ENCODE measurements at places on chromosomes 1 and 21.
A peak's percentile ranks its signal among the peaks of the same experiment; 100 is the strongest.

- no peak for DNase-seq
Observed at GRCh38 chr1:86324130-86324822, 71.8 kb downstream of the ODF2L start.

- DNase-seq, result no peak
Observed at GRCh38 chr1:92585831-92586230, 99.1 kb upstream of the GFI1 start.

GRCh38 chr1:106459418-106459817 lies 597.1 kb upstream of the PRMT6 start:
- DNase-seq, result no peak

DNA sequence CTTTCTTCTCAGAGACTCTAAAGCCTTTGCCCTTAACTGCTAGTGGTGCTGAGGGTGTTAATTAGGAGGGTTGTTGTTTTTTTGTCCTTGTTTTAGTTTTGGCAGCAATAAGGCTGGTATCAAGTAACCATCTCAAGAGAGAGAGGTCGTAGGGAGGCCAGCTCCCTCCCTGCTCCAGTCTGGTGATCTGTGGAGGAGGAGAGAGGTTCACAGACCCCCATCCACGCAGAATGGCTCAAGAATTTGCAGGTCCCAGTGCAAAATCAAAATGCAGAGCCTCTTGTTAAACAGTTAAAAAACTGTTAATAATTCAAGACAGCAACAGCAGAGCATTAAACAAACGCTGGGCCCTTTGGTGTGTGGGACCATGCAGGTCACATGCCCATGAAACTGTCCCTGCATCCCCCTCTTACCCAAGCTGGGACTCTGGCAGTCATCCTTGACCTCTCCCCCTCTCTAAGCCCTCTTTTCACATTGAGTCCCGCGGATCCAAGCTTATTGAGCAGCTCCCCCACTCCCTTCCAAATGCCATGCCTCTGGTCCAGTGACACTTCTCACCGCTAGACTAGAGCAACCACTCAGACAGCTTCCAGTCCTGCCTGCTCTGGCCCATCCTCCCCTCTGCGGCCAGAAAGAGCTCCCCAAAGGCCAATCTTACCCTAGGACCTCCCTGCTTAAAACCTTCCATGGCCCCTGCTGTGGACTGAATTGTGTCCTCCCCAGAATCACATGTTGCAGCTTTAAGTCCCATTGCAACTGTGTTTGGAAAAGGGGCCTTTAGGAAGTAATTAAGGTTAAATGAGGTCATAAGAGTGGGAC lies 47.7 kb upstream of the RPL11 start:
- DNase-seq, result no peak

DNA sequence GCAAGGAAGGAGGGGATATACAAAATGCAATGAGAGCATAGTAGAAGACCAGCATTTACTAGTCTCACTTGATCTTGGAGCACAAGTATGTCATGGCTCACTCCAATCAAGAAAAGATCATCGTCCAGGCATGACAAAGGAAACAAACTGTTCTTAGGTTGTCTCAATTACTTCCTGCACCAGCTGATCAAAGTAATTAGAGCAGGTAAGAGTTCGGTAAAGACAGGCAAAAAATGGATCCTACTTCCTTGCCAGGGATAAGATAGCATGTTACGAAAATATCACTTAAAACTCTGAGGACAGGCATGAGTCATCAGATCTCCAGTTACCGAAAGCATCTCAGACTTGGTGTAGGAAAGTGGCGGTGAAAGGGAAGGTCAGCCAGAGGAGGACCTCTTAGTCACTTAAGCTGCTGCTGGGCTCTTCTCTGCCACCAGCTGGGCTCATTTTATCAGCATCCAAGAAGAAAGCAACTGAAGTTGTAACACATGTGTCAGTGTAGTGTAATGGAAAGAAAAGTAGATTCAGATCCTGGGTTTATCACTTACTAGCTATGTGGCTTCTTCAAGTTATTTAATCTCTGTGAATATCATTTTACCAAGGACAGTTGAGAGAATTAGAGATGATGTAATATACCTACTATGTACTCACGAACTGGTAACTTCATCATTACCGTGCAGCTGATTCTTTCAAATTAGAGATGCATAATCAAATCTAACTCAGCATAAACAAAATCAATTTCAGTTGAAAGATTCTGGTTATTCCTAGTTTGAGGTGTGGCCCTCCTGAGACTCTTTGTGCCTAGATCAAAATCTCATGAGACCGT lies 46.8 kb downstream of the XCL1 start:
- no peak for DNase-seq

- no peak for DNase-seq
Observed at GRCh38 chr1:164685266-164686035, 126.5 kb downstream of the PBX1 start.

DNA sequence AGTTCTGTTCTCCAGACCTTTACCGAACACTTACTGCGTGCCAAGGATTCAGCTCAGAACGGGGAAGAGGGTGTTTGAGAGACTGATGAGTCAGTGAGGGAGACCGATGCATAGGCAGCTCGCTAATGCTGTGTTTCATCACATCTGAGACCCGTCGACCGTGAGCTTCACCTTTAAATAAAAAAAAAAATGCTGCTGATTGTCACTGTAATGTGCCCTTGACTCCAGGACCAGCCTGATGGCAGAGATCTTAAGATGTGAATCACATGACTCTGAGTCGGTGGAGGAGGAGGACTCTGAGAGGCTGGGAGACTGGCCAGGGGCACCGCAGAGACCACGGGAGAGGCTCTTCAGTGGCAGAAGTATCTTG lies 28.8 kb downstream of the SPSB1 start:
- DNase-seq, result no peak

DNA sequence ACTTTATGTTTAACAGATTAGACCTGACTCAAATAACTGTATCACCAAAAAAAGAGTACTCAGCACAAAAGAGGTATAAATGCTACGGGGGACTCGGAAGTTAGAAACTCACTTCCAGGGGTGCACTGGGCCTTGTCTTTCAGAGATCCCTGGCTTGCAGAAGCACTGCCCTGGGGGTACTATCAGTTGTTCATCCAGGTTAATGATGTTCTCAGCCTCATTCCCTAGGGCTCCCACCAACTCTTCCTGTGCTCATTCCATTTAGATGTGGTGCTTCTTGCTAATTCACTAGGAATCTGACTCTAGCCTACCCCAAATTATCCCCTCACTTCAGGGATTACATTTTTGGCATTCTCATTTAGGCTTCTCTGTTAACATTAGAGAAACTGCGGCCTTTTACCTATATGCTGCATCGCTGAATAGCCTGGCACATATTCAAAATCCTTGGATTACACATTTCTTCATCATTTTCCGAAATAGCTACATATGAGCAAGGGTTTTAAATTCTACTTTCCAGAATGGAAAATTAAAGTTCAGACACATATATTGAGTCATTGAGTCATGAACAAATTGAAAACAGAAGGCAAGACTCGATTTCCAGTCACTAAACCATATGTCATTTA lies 338.5 kb downstream of the KCTD3 start:
- DNase-seq, result no peak

DNA sequence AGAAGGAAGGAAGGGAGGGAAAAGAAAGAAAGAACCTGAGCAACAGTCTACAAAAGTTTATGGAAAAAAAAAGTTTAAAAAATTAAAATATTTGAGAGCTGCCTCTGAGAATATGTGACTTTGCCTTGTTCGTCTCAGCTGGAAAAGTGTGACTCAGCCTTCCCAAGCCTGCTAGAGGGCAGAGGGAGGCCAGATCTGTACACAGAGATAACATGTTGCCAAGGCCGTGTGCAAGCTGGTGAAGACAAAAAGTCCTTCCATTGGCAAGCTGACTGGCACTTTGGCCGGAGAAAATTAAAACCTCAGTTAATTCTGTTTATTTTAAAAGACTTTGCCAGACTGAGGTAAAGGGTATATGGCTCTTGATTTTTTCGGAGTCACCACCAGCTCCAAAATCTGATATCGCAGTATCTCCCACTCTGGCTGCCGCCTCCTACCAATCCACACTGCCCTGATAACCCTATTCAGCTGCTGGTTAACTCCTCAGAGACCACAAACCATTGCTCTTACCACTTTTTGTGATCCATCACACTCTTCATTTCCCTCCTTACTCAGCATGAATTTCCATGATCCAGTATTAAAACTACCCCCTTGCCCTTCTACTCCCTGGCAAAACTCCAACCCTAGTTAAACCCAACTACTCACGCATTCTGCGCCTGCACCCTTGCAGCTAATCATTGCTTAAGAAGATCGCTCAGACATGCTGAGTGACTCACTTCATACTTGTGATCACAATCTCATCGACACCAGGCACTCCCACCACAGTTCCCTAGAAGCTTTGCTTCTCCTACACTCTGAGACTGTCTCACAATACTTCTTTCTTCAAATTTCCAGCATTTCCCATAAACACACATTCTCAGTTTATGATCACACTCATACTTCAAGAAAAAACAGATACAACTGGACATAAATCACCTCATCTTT lies 5.7 kb upstream of the PPP1R15B start:
- DNase-seq, result no peak

DNA sequence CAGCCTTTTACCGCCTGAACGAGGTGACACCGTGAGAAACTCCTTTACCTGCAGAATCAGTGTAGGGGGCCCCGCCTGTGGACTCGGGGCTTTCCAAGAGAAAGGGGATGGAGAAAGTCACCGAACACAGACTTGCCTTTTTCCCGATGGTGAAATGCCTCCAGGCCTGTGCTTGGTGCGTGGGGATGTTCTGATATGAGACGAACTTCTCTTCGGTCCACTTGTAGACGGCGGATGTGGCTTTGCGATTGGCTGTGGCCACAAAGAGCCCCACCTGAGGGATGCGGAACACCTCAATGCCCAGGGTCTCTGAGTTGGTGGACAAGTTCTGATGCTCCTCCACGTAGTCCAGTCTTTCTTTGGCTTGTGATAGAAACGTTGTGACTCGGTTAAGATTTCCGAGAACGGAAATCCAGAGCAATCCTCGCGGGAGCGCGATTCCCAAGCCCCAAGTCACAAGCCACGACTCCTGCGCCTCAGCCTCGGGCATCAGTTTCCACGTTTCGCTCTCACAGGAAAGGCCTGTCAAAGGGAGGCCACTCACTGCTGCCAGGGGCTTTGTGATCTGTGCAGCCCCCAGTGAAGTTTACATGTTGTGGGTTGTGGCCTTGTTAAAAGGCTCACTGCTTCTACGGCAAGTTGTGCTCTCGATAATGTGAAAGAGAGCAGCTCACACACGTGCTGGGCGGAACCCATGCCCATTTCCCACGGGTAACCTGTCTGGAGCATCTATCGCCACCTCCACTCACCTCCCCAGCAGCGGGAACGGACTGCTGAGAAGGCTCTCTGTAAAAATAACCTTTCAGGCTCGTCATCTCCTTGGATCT lies 12.6 kb downstream of the KRTAP10-1 start:
- DNase-seq, result no peak

- no peak for DNase-seq
Observed at GRCh38 chr1:111943066-111943465, 46.4 kb downstream of the KCND3 start.

DNA sequence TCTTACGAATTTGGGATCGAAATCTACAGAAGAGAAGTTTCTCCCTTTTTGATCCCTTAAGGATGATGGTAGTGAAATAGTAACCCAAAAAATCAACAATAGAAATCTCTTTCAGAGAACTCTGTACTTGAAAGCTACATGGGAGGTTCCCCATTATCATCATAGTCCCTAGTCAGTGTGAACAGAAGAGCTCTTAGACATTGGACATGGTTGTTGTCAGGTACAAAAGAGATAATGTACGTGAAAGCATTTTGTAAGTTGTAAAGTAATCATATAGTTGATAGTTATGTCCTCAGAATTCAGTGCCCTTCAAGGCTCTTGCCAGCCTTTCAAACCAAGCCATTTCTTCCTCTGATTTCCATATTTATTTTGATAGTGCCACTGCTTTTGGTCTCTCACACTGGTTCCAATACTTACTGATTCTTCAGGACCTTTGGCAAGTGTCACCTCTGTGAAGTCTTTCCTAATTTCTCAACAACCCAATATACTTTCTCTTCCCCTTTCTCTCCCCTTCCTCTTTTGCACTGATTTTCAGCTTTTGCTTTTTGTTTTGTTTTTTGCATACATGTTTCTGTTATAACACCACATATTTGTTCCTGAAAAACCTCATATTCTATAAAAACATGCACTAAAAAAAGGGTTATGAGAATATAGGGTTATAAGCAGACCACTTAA lies 22.4 kb downstream of the VPS45 start:
- no peak for DNase-seq

DNA sequence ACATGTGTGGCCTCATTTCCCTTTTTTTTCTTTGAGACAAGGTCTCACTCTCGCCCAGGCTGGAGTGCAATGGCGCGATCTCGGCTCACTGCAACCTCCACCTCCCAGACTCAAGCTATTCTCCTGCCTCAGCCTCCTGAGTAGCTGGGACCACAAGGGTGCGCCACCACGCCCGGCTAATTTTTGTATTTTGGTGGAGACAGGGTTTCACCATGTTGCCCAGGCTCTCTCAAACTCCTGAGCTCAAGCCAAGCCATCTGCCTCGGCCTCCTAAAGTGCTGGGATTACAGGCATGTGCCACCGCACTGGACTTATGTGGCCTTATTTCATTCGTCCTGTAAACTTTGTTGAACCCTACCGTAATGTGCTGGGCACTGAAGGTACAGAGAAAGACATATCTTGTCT lies 569 bp upstream of the WARS2 start:
- peak; percentile 10 for DNase-seq

- no peak for DNase-seq
Observed at GRCh38 chr1:23407016-23407630, 17.4 kb downstream of the TCEA3 start.

DNA sequence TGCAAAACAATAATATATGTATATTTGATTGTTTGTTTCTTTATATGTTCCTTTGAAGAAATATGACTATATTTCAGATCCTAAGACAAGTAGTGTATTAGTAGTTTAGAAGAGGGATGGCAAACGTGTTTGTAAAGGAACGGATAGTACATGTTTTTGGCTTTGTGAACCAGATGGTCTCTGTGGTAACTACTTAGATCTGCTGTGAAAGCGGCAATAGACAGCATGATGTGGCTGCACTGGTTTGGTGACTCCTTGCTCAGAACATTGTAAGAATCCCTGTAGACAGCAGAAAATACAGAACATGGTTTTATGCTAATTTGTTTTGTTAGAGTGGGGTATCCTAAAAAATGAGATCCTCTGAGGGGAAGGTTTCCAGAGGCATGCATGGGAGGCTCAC lies 3.1 kb downstream of the ACADM start:
- DNase-seq, result no peak

GRCh38 chr1:229119876-229120275 lies 151.0 kb upstream of the RAB4A start:
- no peak for DNase-seq

DNA sequence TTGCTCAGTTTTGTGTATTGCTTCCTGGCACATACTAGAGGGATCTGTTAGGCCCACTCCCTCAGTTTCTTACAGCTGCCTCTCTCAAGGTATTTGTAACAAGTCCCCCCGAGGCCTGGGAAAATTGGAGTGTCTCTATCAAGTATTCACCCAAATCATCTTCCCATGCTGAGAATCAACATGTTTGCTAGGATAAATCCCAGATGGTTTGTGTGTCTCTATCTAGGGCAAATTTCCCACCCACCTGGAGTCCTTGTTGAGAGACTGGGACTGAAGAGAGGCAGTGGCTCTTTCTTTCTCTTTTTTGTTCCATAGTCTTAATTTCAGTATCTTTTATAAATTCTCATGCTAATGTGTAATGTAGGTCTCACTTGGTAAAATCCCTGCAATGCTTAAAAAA lies 58.0 kb downstream of the OLFM3 start:
- DNase-seq, result no peak

GRCh38 chr21:34073749-34074282 lies 438 bp downstream of the MRPS6 start:
- peak; percentile 27 for DNase-seq
